ENCODE measurements at places on chromosomes 2 and 18. TPM values are rescaled to one million over a fixed set of nuclear protein-coding genes. Genes with fewer than 3 reads are reported as not detected.
A peak's percentile ranks its signal among the peaks of the same experiment; 100 is the strongest.

DNA sequence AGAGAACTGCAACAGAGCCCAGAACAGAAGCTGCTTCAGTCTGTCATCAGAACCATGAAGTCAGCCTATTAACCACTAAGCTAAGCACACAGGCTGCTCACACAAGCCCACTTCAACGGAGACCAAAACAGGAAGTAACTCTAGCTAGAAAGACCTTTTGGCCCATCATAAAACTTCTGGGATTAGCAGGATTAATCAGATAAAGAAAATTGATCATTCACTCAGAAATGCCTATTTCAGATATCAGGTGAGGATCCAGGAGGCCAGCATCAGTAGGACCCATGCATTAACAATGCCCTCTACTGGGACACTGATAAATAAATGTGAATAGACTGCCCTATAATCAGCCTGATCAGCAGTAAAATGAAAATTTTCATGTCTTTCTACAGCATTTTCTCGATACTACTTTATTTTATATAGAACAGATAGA lies 101.4 kb downstream of the WDPCP start:
- H3K36me3 ChIP-seq, result no peaks in the 10 kb centered on the region
- DNase-seq, result no peak
- no peaks in the 10 kb centered on the region for H3K4me1 ChIP-seq
- H3K27me3 ChIP-seq, result no peaks in the 10 kb centered on the region
- H3K27ac ChIP-seq, result no peak overlapping the region
- no peak overlapping the region for H3K4me3 ChIP-seq

GRCh38 chr2:106978647-106979046 lies 92.7 kb upstream of the ST6GAL2 start:
- H3K4me1 ChIP-seq, result no peaks in the 10 kb centered on the region
- no peak overlapping the region for H3K4me3 ChIP-seq
- no peaks in the 10 kb centered on the region for H3K27me3 ChIP-seq
- no peaks in the 10 kb centered on the region for H3K36me3 ChIP-seq
- no peak overlapping the region for H3K27ac ChIP-seq
- peak; percentile 70 for DNase-seq

DNA sequence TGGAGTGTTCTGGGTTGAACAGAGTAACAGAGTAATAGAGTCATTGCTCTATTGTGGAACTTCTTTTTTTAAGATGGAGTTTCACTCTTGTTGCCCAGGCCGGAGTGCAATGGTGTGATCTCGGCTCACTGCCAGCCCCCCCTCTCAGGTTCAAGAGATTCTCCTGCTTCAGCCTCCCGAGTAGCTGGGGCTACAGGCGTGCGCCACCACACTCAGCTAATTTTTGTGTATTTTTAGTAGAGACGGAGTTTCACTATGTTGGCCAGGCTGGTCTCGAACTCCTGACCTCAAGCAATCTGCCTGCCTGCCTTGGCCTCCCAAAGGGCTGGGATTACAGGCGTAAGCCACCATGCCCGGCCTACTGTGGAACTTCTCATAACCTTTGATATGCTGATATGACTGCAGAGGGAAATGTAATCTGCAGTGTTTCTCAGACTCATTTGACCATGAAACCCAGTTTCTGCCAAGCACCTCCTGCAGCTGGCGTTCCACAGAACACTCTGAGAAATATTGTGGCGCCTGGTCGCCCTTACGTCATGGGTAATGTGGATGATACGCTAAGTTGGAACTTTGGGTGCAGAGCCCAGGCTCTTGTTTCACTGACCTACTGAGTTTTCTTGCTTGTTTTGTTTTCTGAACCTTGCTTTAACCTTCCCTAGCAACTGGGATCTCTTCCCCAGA lies 213.8 kb downstream of the BCL2 start:
- DNase-seq, result no peak
- H3K27ac ChIP-seq, result no peak overlapping the region
- H3K27me3 ChIP-seq, result no peaks in the 10 kb centered on the region
- H3K4me3 ChIP-seq, result no peak overlapping the region
- no peaks in the 10 kb centered on the region for H3K36me3 ChIP-seq

DNA sequence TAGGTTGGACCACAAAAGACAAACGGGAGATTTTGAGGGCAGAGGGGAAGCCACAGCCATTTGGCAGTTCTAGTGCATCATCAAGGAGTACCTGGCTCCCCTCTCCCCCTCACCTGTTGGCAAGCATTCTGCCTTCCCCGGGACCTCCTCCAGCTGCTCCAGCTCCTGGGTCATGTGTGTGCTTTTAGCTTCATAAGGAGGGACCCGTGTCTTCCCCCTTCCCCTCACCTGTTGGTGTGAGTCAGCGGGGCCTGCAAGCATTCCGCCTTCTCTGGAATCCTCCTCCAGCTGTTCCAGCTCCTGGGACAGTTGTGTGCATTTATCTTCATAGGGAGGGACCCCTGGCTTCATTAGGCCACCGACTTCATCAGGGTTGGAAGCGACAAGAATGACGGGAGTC lies 58.8 kb downstream of the SPP2 start:
- no peaks in the 10 kb centered on the region for H3K36me3 ChIP-seq
- H3K4me3 ChIP-seq, result no peak overlapping the region
- no peaks in the 10 kb centered on the region for H3K4me1 ChIP-seq
- DNase-seq, result peak; percentile 90

GRCh38 chr2:158232476-158232875 lies 130.8 kb downstream of the UPP2 start:
- no peak for DNase-seq
- H3K27ac ChIP-seq, result no peak overlapping the region
- no peaks in the 10 kb centered on the region for H3K27me3 ChIP-seq

GRCh38 chr2:95730813-95731212 lies 139.0 kb downstream of the TRIM43 start:
- no peak overlapping the region for H3K27ac ChIP-seq
- H3K4me3 ChIP-seq, result no peak overlapping the region
- H3K27me3 ChIP-seq, result no peaks in the 10 kb centered on the region
- no peaks in the 10 kb centered on the region for H3K36me3 ChIP-seq
- H3K4me1 ChIP-seq, result no peaks in the 10 kb centered on the region
- DNase-seq, result peak; percentile 57

- no peaks in the 10 kb centered on the region for H3K36me3 ChIP-seq
- no peak for DNase-seq
- no peak overlapping the region for H3K4me3 ChIP-seq
- no peak overlapping the region for H3K27ac ChIP-seq
- H3K4me1 ChIP-seq, result no peaks in the 10 kb centered on the region
Observed at GRCh38 chr18:53861185-53861584, 363.3 kb downstream of the MBD2 start.

- no peak overlapping the region for H3K27ac ChIP-seq
- H3K36me3 ChIP-seq, result no peaks in the 10 kb centered on the region
- no peaks in the 10 kb centered on the region for H3K27me3 ChIP-seq
- peaks cover 23% of the 10 kb centered on the region for H3K4me1 ChIP-seq
- no peak for DNase-seq
Observed at GRCh38 chr2:41878716-41879234, 169.0 kb upstream of the PKDCC start.

GRCh38 chr18:13366131-13366530 lies 147.6 kb downstream of the LDLRAD4 start:
- H3K27ac ChIP-seq, result no peak overlapping the region
- peak; percentile 45 for DNase-seq
- no peaks in the 10 kb centered on the region for H3K36me3 ChIP-seq
- H3K4me1 ChIP-seq, result peaks cover 8% of the 10 kb centered on the region

DNA sequence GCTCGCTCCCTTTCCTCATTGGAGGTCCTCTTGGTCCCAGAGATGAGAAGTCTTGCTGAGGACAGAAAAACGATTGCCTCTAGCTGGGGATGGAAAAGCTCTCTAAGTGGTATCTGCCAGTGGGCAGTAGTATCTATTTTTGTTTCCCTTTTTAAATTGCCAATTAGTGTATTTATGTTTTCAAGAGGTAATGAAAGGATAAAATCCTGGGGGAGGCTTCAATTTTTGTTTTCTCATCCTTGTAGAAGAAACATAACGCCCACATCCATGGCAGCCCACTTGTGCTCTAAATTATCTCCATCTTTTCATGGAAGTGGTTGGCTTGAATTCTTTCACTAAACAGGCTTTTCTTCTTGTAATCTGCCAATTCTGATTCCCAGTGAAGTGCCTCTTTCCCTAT lies 14.3 kb downstream of the ANKRD29 start:
- no peak overlapping the region for H3K27ac ChIP-seq
- no peak overlapping the region for H3K4me3 ChIP-seq
- no peaks in the 10 kb centered on the region for H3K36me3 ChIP-seq
- peaks cover 6% of the 10 kb centered on the region for H3K4me1 ChIP-seq
- no peak for DNase-seq
- no peaks in the 10 kb centered on the region for H3K27me3 ChIP-seq

- no peak overlapping the region for H3K4me3 ChIP-seq
- no peaks in the 10 kb centered on the region for H3K36me3 ChIP-seq
- H3K4me1 ChIP-seq, result no peaks in the 10 kb centered on the region
- no peaks in the 10 kb centered on the region for H3K27me3 ChIP-seq
Observed at GRCh38 chr18:31819106-31819924, 58.6 kb upstream of the SLC25A52 start.

DNA sequence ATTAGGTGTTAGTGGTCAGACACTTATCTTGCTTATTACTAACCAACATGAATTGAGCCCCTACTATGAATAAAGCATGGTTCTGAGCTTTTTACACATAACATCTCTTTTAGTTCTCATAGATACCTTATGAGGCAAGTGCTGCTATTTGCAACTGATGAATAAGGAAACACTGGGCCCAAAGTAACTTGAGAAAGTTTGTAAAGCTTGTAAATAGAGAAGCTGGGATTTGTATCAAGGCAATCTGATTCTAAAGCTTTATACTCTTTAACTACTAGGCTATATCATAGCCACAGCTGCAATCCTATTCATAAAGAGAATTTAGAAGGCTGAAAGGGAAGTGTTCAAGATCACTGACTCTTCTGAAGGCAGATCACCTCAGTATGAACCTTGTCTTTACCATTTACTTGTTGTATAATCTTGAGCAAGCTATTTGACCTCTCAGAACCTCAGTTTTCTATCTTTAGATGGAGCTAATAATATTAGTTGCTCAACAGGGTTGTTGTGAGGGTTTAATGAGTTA lies 60.4 kb downstream of the ABCB11 start:
- H3K27me3 ChIP-seq, result no peaks in the 10 kb centered on the region
- no peaks in the 10 kb centered on the region for H3K4me1 ChIP-seq
- H3K4me3 ChIP-seq, result no peak overlapping the region
- H3K27ac ChIP-seq, result no peak overlapping the region
- DNase-seq, result no peak

DNA sequence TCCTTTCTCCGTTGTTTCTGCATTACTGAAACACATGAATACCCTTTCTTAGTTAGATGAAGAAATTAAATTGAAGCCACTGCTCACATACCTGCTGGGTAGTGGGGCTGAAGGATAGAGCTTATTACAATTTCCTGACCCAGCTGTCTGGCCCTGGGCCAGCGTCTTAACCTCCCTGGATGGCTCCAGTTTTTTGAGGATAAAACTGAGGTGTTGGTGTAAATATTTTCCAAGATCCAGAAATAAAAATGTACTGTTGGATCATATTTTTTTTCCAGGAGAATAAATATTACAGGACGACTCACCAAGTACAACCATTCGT lies 3.5 kb downstream of the RNF144A start:
- peaks cover 32% of the 10 kb centered on the region for H3K4me1 ChIP-seq
- no peak for DNase-seq
- H3K27ac ChIP-seq, result no peak overlapping the region
- H3K4me3 ChIP-seq, result no peak overlapping the region
- no peaks in the 10 kb centered on the region for H3K27me3 ChIP-seq

- H3K4me1 ChIP-seq, result peaks cover 30% of the 10 kb centered on the region
- H3K27ac ChIP-seq, result no peak overlapping the region
- no peaks in the 10 kb centered on the region for H3K36me3 ChIP-seq
- H3K4me3 ChIP-seq, result no peak overlapping the region
- no peaks in the 10 kb centered on the region for H3K27me3 ChIP-seq
Observed at GRCh38 chr2:181806039-181806392, 85.5 kb upstream of the ITPRID2 start.

DNA sequence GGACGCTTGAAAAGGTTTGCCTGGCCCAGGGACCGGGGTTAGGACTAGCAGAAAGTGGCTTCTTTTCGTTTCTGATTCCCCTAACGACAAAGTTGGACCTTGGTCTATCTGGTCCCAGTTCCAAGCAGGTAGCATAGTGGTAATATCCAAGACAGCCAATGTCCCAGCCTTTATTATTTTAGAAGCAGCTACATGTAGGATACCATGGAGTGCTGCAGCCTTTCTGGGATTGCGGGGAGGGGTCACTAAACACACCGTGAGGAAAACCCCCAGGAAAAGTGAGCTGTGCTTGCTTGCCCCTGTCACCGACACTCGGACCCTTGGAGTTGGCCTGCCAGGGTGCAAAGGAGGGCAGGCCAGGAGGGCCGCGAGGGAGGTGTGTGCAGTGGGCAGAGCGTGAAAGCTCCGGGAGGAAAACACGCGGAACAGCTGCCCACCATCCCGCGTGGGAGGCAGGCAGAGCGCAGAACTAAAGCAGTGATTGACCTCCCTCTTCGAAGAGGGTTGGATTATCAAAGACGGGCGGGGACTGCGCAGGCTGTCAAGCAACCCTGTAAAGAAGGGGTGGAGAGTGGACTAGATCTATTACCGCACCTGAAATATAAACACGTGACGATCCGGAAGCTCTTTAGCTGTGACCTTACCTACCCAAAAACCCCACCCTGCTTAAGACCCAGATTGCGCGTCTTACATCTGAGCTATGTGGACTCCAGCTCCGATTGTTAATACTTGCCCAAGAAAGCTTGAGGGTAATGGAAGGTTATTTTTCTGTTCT lies 624 bp upstream of the MAP4K3 start:
- no peaks in the 10 kb centered on the region for H3K27me3 ChIP-seq
- no peak for DNase-seq
- peak overlapping the region; percentile 98 for H3K27ac ChIP-seq
- H3K4me1 ChIP-seq, result peaks cover 57% of the 10 kb centered on the region
- peak overlapping the region; percentile 95 for H3K4me3 ChIP-seq

DNA sequence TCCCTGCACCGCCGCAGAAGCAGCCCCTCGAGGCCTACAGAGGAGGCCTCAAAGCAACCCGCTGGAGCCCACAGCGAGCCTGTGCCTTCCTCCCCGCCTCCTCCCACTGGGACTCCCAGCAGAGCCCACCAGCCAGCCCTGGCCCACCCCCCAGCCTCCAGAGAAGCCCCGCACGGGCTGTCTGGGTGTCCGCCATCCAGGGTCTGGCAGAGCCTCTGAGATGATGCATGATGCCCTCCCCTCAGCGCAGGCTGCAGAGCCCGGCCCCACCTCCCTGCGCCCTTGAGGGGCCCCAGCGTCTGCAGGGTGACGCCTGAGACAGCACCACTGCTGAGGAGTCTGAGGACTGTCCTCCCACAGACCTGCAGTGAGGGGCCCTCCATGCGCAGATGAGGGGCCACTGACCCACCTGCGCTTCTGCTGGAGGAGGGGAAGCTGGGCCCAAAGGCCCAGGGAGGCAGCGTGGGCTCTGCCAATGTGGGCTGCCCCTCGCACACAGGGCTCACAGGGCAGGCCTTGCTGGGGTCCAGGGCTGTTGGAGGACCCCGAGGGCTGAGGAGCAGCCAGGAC lies 31.2 kb downstream of the GPC1 start:
- no peaks in the 10 kb centered on the region for H3K27me3 ChIP-seq
- peak; percentile 77 for DNase-seq
- no peak overlapping the region for H3K27ac ChIP-seq
- H3K4me3 ChIP-seq, result no peak overlapping the region

- DNase-seq, result no peak
- H3K27ac ChIP-seq, result no peak overlapping the region
- H3K4me1 ChIP-seq, result no peaks in the 10 kb centered on the region
- H3K4me3 ChIP-seq, result no peak overlapping the region
- no peaks in the 10 kb centered on the region for H3K27me3 ChIP-seq
Observed at GRCh38 chr18:73893880-73894279, 253.8 kb downstream of the FBXO15 start.

ARPC2 gene
- 268 TPM for total RNA-seq

FBLN7 gene
- total RNA-seq, result 1.7 TPM

RESP18 gene
- total RNA-seq, result not detected

SH3BP4 gene
- 38.6 TPM for total RNA-seq

AKAIN1 gene
- total RNA-seq, result not detected

FAM117B gene
- 2.8 TPM for total RNA-seq

TUBB8B gene
- total RNA-seq, result not detected

FOXD4L1 gene
- 0.17 TPM for total RNA-seq

TWIST2 gene
- total RNA-seq, result 47.9 TPM

GBX2 gene
- total RNA-seq, result not detected
